ENCODE measurements at places on chromosomes 6 and 20.

DNA sequence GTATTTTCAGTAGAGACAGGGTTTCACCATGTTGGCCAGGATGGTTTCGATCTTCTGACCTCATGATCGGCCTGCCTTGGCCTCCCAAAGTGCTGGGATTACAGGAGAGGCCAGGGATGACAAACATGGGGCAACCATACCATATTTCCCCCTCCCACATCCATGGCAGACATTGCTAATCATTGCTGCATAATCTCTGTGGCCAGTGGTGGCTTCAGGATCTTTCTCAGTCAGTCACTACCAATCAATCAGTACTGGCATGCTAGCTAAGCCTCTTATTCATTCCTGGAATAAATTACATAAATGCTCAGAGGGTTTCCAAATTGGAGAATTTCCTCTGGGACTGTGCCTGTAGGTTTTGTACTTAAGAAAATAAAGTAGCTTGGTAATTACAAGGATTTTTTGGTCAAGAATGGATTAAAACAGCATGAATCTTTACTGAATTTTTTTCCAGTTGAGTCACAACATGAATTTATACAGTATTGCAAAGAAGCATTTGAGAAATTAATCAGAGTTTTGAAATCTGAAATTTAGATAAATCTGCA lies 138.1 kb downstream of the FNDC1 start:
- no peak for DNase-seq

DNA sequence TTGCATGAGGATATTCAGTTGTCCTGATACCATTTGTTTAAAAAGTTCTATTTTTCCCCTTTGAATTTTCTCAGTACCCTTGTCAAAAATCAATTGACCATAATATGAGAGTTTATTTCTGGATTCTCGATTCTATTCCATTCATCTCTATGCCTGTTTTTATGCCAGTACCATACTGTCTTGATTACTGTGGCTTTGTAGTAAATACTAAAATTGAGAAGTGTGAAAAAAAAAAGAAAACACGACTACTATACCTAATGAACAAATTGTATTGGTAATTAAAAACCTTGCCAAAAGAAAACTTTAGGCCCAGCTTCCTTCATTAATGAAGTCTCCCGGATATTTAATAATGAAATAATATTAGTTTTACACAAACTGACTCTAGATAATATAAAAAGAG lies 185.7 kb downstream of the TBC1D7 start:
- no peak for DNase-seq

DNA sequence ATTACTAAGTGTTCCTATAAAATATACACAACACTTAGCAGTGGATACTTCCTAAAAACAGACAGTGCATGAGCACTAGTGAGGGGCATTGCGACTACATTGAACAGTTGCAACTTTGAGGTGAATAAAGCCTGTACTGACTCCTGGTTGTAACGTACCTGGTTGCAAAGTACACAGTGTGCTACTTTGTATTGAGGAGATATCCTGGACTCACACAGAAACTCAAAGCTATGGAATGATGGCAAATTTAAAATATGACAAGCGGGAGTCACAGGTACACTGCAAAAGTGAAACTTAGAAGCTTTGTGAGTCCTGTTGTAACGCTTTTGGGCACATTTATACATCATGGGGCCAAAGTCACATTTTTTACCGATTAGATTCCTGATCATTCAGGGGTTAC lies 55.6 kb upstream of the HLA-A start:
- no peak for DNase-seq

GRCh38 chr6:47180633-47181032 lies 129.1 kb downstream of the TNFRSF21 start:
- no peak for DNase-seq

DNA sequence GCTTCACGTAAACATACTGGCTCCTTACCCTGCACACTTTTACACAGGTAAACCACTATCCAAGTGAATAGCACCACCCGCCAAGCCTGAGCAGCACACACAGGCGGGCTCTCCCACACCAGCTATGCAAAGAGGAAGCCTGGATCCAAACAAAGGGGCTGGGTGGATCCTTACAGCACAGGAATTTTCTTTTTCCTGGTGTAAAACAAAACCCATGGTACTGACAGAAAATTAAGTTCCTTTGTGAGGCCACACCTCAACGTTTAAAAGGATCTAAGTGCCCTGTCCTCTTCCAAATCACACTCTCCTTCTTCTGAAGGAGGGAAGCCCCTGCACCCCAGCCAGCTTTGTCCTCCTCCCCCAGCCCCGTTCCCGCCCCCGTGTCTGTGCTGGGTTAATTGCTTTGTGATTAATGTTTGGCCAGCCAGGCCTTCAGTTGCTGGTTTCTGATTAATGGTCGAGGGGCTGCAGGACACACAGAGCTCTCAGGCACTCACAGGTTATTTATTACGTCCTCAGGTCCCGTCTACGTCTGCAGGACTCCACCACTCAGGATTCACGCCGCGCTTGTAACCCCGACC lies 6.1 kb downstream of the DACT2 start:
- DNase-seq, result no peak

- DNase-seq, result no peak
These were observed 256.9 kb upstream of the SASH1 start for GRCh38 chr6:148085631-148086331.

DNA sequence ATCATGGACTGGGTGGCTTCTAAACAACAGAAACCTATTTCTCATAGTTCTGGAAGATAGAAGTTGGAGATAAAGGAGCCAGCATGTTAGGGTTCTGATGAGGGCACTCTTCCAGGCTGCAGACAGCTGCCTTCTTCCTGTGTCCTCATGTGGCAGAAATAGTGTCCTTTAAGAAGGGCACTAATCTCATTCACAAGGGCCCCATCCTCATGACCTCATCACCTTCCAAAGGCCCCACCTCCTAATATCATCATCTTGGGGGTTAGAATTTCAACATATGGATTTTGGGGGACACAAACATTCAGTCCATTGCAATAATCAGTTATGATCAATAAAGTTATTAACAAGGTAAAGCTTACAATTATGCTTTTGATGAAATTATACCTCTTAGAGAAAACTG lies 130.8 kb upstream of the SLC22A23 start:
- no peak for DNase-seq

GRCh38 chr6:163576114-163576513 lies 161.6 kb downstream of the QKI start:
- DNase-seq, result no peak

GRCh38 chr6:162576016-162576415 lies 151.6 kb downstream of the PRKN start:
- no peak for DNase-seq

GRCh38 chr6:74939151-74939708 lies 266.6 kb downstream of the COL12A1 start:
- DNase-seq, result no peak

GRCh38 chr6:148435386-148435785 lies 92.7 kb downstream of the SASH1 start:
- no peak for DNase-seq

DNA sequence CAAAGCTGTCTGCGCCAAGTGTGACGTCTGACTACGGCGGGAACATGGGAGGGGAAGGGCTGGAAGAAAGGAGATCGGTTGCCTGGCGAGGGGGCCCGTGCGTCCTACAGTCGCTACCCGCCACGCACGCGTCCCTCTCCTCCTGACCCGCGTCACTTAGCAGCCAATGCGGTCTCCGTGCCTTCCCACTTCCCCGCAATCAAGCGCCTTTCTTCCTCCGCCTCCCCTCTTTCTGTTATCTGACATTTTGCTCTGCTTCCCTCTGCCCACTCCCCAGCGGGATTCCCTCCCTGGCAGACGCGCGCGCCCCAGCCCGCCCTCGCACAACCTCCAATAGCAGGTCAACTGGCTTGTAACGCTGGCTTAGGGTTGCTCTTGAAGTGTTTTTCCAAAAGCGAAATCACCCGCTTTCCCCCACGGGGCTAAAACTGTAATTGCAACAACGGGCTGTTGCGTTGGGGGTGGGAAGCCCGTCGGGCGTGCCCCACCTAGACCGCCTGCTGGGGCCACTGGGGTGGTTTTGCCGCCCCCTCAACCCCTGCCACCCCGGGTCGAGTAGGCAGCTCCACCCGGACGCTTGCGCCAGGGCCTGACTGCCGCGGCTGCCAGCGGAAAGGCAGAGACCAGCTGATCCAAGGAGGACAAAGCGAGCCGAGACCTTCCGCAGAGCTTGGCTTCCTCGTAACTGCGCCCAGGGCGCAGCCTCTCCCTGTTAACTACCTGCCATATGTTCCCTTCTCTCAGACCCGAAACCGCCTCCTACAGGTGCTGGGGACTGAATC lies 6.2 kb upstream of the SOX4 start:
- DNase-seq, result peak; percentile 26

GRCh38 chr6:87341899-87342298 lies 2.7 kb upstream of the C6orf163 start:
- no peak for DNase-seq

GRCh38 chr20:36862857-36863668 lies 12.9 kb upstream of the TLDC2 start:
- no peak for DNase-seq

All from NCI-H460 (cell line).